ENCODE measurements at places on chromosomes 2 and 18.

DNA sequence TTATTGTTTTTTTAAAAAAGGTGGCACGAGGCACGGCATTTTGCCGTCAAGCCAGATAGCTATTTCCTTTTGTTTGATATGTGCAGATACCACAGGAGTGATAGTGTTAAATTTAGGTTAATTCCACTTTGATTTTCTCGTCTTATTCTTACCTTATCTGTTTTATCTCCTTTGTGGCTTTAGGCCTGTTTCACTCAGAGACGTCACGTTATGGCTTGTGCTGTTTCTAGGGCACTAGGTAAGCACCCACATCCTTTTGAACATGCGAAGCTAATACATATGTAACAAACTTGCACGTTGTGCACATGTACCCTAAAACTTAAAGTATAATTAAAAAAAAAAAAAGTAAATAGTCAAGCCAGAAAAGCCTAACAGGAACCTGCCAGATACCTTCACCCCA is 57.8 kb downstream of the C18orf63 start:
- no peak for DNase-seq

DNA sequence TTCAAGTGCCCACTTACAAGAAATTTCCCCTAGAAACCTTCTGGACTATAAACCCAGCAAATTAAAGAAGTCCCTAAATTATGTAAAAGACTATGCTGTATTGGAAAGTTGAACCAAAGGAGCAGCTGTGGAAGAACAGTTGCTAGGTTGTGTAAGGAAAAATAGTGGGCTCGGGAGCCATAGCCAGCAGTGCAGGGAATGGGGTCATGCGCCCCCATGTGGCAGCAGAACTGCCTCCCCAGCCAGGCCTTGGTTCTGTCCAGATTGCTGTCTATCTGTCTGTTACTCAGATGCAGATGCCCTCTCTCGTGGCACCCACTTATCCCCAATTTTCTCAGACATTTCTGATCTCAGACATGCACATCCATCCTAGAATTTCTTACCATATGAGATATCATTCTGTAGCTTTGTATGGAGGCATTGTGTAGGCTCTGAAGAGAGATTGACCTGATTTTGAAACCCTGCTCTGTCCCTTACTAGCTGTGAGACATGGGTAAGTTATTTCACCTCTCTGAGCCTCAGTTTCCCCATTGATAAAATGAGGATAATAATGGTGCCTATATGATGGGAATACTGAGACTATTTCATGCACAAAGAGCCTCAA is 258.3 kb downstream of the SS18 start:
- DNase-seq: peak; percentile 2

DNA sequence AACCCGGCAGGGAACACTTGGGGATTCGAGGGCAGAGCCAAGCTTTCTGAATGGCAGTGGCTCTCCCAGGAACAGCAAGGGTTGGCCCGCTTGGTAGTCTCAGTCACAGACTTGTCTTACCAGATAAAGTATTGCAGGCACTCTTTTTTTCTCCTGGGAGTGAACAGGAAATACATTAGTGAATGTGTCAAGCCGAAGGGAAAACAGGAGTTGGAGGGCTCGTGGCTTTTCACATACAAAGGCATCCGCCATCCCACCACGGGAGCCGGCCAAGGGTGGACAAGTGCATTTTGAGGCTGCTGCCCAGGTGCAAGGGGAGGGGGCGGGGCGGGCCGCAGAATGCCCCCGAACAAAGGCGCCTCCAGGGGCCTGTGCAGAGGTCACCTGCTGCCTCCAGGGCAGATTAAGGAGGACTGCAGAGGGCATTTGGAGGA is 163.3 kb upstream of the SIX3 start:
- DNase-seq: no peak

GRCh38 chr18:22132258-22132657 is 37.1 kb upstream of the GATA6 start:
- no peak for DNase-seq

- DNase-seq: no peak
Measured at GRCh38 chr18:21264651-21265050, 22.6 kb downstream of the GREB1L start.

GRCh38 chr2:206004004-206004693 is 81.8 kb downstream of the INO80D start:
- DNase-seq: no peak

- DNase-seq: no peak
Measured at GRCh38 chr2:23510471-23510870, 125.5 kb downstream of the KLHL29 start.
